MCF 10A (cell line): ENCODE measurements at places on chromosomes 11 and 22. TPM values are rescaled to one million over a fixed set of nuclear protein-coding genes. Genes with fewer than 3 reads are reported as not detected.
A peak's percentile ranks its signal among the peaks of the same experiment; 100 is the strongest.

GRCh38 chr22:31488988-31489617 lies 539 bp downstream of the EIF4ENIF1 start:
- DNase-seq, result peak; percentile 17

DNA sequence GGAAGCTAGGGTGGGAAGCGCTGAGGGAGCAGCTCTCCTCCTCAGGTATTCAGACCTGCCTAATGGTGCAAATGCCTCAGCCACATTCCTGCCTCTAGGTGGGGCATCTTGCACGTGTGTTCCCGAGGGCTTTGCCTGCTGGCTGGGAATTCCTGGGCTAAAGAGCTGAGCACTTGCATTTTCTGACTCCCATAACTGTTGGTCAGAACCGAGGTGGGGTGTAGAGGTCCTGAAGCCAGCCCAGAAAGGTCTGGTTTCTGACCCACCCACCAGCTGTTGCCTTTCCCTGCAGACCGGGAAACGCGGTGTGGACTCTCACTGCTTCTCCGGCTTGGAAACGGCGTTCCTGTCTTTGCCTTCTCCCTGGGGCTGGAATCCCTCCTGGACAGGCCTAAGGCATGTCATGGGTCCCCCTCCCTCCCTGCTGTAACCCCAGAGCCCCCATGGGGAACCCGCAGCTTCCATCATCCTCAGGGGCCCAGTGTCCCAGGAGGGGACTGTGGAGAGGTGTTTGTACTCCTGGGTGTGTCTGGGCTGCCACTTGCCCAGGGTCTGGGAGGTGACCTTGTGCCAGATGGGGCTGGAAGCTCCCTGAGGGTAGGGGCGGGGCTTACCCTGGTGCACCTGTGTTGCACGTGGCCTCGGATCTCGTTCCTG lies 24.0 kb upstream of the SMIM38 start:
- DNase-seq, result peak; percentile 84

DNA sequence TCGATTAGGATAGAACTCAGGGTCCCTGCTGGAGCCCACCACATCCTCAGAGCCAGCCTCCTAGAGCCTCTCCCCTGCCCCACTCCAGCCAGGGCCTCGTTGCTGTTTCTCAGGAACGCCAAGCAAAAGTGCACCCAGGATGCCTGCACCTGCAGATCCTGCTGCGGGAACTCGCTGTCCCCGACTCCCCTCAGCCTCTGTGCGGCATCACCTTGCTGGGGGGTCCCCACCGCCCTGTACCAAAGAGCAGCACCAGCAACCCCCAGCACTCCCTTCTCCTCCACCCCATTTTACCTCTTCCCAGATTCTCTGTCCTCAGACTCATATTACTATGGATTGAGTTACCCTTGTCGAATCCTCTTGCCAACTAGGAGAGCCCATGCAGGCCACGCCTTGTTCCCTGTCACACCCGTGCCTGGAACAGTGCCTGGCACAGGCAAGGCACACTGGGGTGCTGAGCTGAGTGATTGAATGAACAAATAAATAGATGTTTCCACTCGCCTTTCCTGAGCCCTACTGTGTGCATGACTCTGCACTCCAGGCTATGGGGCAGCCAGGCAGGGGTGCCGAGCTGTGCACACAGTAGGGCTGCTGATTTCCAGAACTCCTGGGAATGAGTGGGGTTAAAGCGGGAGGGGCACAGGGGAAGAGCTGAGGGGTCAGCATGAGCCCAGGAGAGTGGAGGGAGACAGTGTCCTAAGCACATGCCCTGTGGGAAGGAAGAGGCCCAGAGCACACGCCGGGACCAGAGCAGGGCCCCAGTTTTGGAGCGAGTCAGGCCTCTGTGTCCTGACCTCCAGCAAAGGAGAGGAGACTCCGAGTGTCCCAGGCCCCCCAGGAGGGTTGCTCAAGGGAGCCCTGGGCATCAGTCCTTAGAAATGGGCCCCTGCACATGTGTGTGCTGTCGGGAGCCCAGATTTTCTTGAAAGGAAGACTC lies 44.3 kb downstream of the LINC01488 start:
- DNase-seq, result peak; percentile 23

- DNase-seq, result peak; percentile 67
Measured at GRCh38 chr11:37907436-37908218, 1309.6 kb upstream of the RAG2 start.

DNA sequence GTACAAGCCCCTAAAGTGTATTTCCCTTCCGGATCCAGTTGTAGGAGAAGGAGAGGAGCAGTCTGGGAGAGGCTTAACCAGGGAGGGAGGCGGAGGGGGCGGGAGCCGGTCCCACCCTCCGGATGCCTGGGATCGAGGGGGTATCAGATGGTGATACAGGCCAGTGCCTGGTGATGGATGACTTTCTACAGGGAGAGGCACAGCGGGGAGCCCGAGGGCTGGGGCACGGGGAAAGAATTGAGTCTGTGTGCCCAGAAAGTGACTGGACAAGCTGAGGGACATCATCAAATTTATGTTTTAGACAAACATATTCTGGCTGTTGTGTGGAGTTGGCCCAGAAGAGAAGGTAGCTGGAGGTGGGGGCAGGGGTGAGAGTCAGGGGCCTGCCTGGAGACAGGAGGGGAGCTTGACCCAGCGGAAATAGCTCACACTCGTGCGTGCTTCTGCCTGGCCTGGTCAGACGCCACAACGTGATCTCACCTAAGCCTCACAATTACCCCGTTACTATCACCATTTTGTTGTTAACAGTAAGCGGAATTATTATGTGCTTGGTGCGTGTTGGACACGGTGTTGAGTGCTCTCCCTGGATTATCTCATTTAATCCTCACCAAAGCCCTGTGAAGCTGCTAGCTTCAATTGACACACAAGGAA lies 42.4 kb downstream of the AMPD3 start:
- no peak for DNase-seq

DNA sequence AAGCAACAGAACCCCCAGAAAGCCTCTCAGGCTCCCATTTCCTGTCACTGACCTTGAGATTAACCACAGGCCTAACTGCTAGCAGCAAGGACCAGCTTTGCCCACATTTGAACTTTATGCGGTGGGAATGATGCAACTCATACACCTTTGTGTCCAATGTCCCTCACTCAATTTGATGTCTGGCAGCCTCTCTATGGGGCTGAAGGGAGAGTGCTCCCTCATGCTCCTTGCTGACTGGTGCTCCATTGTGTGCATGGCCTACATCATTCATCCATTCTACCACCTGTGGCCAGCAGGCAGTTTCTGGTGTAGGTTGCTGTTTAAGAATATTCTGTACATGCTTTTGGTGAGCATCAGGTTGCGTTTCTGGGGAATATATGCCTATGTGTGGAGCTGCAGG lies 31.9 kb downstream of the KCNQ1OT1 start:
- DNase-seq, result no peak

GLYATL2 gene
- total RNA-seq, result not detected in 2 replicates

TRIM48 gene
- total RNA-seq, result not detected in 2 replicates

TPBGL gene
- total RNA-seq, result not detected in 2 replicates

C1QTNF4 gene
- total RNA-seq, result 0.42 TPM in 1 of 2 replicates, not detected in the other

TANGO2 gene
- total RNA-seq, result 13.9 and 16.0 TPM in 2 replicates
